ENCODE measurements at places on chromosomes 13 and 19.
A peak's percentile ranks its signal among the peaks of the same experiment; 100 is the strongest.

DNA sequence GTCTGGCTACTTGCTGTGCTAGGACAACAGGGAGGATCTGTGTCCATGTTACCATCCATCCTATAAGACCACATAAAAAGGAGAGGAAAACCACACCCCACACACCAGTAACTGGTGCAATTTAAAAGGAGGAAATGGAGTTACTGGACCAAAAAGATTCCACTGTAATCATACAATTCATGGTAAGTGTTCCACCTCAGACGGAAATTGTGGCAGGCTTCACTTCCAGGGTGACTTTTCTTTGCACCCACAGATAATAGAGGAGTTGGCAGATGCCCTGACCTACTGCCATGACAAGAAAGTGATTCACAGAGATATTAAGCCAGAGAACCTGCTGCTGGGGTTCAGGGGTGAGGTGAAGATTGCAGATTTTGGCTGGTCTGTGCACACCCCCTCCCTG, 2.4 kb downstream of the AURKC start:
- DNase-seq = no peak

- no peak for DNase-seq
Observed at GRCh38 chr19:35955881-35956634, 19.9 kb downstream of the LRFN3 start.

GRCh38 chr13:87999240-87999700, 328.1 kb downstream of the SLITRK5 start:
- DNase-seq = no peak

DNA sequence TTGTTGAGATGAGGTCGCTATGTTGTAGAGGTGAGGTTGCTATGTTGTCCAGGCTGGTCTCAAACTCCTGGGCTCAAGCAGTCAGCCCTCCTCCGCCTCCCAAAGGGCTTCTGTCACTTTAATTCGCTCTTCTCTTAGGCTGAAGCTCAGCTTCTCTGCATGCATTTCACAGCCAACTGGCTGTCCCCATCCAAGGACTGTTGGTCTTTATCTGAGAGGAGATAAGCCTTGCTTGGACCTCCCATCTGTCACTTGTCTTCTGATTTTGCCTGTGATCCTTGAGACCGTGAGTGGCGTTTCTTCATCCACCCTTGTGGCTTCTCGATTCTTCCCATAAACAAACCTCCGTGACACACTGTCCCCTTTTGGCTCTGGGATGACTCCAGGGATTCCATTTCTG, 24.4 kb downstream of the CERS1 start:
- no peak for DNase-seq

- DNase-seq = peak; percentile 44
Observed at GRCh38 chr13:21060338-21061028, 903 bp downstream of the LATS2 start.

- no peak for DNase-seq
Observed at GRCh38 chr19:13017306-13018034, 22.2 kb downstream of the NFIX start.

DNA sequence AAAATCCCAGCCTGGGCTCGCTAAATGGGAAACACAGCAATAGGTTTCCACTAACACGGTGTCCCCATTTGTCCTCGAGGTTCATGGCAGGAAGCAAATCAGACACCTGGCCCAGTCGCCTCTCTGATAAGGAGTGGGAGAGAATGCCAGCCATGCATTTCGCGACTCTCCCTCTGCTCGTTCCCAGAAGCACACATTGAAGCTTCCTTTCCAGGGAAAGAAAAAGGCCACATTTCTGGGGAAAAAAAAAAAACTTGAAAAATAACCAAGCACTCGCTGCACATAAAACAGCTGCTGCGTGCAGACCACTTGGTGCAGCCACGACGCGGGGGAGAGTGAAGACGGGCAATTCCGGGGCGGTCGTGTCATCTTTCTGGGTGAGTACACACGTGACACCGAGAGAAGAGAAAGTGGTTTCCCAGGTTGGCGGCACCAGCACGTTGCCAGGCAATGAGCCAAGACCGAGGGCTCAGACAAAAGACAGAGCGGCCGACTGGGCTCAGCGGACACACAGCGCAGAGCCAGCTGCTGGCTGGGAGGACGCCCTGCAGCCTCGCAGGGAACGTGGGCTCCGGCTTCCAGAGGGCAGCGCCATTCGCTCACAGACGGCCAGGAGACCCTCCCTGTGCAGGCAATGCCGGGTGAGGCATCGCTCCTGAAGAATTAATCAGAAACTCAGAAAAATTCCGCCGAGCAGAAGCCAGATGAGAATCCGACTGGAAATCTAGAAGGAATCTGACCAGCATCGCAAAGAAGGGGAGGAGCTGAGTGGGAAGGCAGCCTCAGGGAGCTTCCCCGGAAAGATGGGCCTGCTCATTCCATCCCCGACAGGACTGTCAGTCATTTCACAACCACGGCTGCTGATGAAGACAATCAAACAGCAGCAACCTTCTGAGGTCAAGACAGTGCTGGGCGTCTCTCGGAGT, 83.2 kb upstream of the IRS2 start:
- DNase-seq = peak; percentile 86

GRCh38 chr13:89550938-89551337, 1796.5 kb upstream of the MIR17HG start:
- DNase-seq = no peak

DNA sequence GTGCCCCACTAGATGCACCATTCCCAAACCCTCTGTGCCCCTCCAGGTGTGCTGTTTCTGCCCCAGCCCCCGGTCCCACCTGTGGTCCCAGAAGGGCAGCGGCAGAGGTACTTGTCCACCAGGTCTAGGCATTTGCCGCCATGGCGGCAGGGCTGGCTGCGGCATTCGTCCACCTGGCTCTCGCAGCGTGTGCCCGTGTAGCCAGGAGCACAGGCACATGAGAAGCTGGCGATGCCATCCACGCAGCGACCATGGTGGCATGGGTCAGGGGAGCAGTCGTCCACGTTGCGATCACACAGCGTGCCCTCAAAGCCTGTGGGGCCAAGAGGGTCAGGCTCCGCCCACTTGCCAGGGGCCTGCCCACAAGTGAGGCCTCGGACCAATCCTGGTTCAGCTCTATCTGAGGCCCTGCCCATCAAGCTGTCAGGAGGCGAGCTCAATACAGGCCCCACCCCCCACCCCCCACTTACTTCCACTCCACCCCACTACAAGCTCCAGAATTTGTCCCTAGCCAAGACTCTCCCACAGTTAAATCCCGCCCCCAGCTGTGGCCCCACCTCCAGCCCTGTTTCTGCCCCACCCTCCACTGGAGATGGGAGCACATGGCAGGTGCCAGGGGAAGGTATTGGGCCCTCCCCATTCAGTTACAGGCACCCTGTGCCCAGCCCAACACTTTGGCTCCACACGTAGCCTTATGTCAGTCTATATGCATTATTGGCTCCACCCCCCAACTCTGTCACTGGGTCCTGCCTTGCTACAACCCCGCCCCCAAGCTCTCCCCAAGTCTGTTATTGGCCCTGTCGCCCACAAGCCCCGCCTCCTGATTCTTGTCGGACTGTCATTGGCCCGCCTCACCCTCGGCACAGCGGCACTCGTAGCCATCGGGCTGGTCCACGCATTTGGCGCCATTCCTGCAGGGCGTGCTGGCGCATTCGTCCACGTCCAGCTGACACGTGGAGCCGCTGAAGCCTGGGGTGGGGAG, 13.5 kb downstream of the NOTCH3 start:
- peak; percentile 73 for DNase-seq

DNA sequence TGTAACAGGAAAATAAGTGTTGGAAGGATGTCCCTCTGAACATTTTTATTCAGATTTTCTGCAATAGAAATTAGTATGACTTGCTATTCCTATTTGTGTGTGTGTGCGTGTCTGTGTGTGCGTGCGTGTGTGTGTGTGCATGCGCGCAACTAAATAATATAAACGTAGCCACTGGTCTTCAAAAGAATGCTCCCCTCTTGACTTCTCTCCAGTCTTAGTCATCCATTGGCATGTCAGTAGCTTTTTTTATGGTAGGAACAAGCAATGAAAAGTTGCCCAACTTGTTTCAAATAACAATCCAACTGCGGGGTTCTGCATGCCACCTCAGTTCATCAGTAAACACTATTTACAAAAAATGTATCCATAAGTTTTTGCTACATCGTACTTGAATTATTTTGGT, 249.6 kb downstream of the GPC6 start:
- DNase-seq = no peak

DNA sequence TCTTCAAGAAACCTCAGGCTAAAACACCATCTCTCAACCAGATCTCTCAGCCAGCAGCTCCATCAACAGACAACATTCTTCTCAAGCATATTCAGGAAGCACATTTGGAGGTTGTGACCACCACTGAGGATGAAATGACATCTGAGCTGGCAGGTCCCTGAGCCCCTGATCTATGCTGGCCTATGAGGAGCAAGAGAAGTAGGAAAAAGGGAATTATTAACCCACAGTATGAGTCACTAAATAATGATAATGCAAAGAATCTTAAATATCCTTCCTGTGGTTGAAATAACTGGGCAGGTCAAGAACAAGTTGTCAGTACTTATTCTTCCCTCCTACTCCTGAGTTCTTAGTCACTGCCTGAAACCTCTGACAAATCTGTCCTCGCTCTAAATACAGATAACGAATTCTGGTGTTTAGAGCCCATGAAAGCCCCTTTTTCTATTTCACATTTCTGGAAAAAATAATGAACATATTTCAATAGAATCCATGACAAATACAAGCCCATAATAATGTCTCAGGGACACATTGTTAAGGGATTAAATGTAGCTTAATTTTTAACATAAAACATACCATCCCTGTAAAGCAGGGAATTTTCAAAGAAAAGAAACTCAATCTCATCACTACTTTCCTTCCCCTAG, 225.8 kb upstream of the IRS2 start:
- no peak for DNase-seq

DNA sequence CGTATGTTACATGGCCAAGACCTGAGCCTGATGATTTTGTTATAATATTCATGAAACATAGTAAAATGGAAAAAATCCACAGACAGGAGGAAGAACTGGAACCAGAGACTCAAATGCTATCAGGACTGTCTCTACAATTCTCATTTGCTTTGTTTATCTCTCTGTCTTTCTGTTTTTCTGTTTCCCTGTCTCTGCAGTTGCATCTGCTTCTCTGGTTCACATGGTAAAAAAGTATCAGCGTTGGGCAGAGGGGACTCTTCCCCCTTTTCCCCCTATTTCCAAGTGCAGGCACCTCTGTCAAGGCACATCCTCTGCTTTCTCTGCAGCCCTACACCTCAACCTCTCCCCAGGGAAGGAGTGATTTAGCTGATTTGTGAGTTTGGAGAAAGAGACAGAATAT, 41.2 kb upstream of the VWA8 start:
- no peak for DNase-seq

- DNase-seq = no peak
Observed at GRCh38 chr13:98223741-98224140, 46.7 kb upstream of the RNF113B start.

- DNase-seq = no peak
Observed at GRCh38 chr13:52931539-52932431, 83.3 kb upstream of the PCDH8 start.

DNA sequence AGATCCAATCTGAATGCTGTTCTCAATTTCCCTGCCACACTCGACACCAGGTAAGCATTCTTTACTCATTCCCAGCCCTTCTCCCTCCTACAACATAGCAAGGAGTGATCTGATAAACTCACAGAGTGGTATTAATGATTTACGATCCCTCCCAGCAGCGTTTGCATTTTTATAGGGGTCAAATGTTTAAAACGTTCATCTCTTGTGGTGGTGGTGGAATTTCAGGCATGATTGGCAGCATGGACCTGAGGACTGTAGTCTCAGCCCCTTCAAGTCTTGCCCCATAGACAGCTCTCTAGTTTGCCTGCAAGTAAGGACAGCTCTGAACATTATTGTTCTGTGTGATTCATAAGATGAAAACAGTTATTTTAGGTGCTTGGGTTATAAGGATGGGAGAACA, 565.7 kb downstream of the EFNB2 start:
- DNase-seq = no peak

- DNase-seq = no peak
Observed at GRCh38 chr19:28482221-28482620, 730.7 kb downstream of the UQCRFS1 start.

DNA sequence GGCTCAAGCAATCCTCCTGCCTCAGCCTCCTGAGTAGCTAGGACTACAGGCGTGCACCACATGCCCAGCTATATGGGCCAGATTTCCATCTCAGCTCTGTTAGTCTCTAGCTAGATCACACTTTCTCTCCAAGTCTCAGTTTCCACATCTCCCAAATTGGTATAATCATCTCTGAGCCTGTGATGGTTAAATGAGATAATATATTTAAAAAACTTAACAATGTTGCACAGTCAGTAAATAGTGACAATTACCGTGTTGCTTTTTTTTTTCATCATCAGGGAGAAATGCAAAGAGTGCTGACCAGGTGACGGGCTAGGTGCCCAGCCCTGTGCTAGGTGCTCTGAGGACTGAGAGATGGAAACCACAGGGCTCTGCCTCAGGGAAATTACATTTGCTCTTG, 36.9 kb upstream of the C19orf12 start:
- DNase-seq = no peak

GRCh38 chr13:44389876-44390275, 16.3 kb downstream of the SERP2 start:
- no peak for DNase-seq

DNA sequence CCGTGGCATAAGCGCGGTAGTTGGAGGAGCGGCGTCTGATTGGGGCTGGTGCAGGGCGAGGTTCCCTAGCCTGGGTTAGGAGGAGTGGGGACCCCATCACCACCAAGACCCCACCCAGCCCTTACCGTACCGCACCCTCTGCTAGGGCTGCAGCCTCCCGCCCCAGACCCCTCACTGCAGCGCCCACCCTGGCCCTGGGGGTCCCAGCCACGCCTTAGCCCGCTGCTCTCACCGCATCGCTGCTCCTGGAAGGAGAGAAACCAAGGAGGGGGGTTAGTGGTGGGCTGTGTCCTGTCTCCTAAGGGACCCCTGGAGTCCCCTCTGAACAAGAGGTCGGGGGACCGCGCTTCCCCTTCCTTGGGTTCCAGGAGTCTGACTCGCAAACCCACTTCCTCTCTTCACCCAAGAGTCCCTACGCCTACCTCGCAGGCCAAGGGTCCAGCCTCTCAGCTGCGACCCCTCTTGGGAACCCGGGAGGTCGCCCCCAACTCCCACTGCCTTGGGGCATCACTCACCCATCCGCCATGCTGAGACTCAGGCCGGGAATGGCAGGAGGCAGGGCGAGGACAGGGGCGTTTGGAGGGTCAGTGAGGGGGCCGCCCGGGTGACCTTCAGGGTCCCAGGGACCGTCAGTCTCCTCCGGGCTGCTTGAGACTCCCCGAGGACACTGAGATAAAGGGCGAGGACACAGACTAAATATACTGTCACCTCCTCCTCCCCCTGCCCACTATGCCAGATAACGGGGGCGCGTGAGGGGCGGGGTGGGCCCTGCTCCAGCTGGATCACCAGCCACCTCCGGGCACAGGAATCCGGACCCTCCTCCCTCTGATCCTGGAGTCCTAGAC, at the start of gene TNNI3:
Gene TNNI3, minus strand, starts transcription at position 669 of the 845 bp plus-strand sequence. Its CDS starts 143 bp downstream, at position 526.
- DNase-seq = no peak

All from SK-N-SH (cell line).